ENCODE measurements at places on chromosomes 7 and 10. TPM values are rescaled to one million over a fixed set of nuclear protein-coding genes. Genes with fewer than 3 reads are reported as not detected.

VAX1 gene
- not detected for total RNA-seq

ZSCAN21 gene
- 10.7 TPM for total RNA-seq

CABCOCO1 gene
- total RNA-seq, result not detected

GRID1 gene
- not detected for total RNA-seq

ATRNL1 gene
- not detected for total RNA-seq

OR13A1 gene
- not detected for total RNA-seq

GFRA1 gene
- not detected for total RNA-seq

ZNF783 gene
- 5.2 TPM for total RNA-seq

CLEC2L gene
- total RNA-seq, result not detected

CCDC3 gene
- total RNA-seq, result 0.31 TPM

EPHB6 gene
- total RNA-seq, result not detected

PRR15 gene
- 6.3 TPM for total RNA-seq

CHN2 gene
- total RNA-seq, result 0.15 TPM

DRGX gene
- not detected for total RNA-seq

NPFFR1 gene
- total RNA-seq, result not detected

KLLN gene
- total RNA-seq, result 0.08 TPM

CHCHD1 gene
- total RNA-seq, result 61.4 TPM

KIF5B gene
- 98.5 TPM for total RNA-seq

ZNF394 gene
- 14.8 TPM for total RNA-seq

ELAPOR2 gene
- 3.2 TPM for total RNA-seq

MMRN2 gene
- 24.7 TPM for total RNA-seq

INTS1 gene
- total RNA-seq, result 53.1 TPM

CRCP gene
- total RNA-seq, result 24.1 TPM

GPNMB gene
- total RNA-seq, result 2.9 TPM

WEE2 gene
- total RNA-seq, result not detected

PPP2R2D gene
- total RNA-seq, result 34.4 TPM
